HCT116 (cell line): ENCODE measurements at places on chromosomes 16 and 17.
A peak's percentile ranks its signal among the peaks of the same experiment; 100 is the strongest.

GRCh38 chr16:54488729-54489128 lies 202.1 kb upstream of the IRX3 start:
- DNase-seq, result no peak

GRCh38 chr16:84526794-84527531 lies 22.5 kb upstream of the MEAK7 start:
- DNase-seq, result no peak

DNA sequence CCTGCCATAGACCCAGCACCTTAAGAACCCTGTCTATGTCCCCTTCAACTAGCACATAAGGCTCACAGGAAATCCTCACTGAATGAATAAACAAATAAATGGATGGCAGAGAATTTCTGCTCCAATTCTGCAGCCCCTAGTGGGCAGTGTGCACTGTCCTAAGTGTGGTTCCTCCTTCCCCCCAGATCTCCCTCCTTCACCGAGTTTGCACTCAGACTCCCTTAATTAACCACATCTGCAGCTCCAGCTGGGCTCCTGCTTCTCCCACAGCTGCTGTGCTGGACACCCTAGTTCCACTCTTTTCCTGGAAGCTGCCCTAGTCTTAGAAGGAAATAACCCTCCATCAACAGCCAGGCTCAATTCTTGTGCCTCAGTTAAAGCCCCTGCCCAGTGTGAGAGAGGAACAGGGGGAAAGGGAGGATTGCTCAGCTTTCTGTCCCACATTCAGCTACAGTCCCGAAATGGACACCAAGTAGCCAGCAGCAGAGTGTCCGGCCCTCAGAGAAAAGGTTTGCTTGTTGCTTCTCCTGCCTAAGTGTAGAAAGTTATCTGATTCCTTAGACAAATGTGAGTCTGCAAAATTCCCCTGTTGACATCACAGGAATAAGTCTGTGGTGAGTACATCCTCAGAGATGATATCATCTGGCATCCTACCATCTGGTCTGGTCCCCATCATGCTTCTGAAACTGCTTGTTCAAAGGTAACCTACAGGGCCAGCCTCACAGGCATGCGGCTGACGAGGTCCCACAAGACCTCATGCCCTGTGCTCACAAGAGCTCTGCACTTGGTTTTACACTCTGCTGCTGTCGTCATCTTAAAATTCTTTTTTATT lies 12.3 kb downstream of the LRRC3C start:
- DNase-seq, result no peak

- no peak for DNase-seq
Observed at GRCh38 chr17:40454613-40454995, 11.4 kb downstream of the IGFBP4 start.

- DNase-seq, result no peak
Observed at GRCh38 chr17:45088741-45089140, 27.6 kb downstream of the NMT1 start.

GRCh38 chr17:81582749-81583148 lies 30.6 kb upstream of the FAAP100 start:
- no peak for DNase-seq

DNA sequence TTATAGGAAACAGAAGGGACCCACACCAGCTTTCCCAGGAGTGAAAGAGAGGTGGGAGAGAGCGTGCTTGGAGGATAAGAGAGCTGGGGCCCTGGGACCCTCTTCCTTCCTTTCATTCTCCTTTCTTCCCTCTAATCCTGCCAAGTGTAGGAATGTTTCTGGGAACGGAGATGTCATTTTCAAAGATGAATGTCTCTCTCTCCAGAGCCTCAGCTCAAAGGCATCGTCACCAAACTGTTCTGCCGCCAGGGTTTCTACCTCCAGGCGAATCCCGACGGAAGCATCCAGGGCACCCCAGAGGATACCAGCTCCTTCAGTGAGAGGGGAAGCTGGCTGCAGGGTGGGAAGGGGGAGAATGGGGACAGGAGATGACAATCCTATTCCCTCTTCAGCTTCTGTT lies 2.0 kb downstream of the FGF11 start:
- no peak for DNase-seq

DNA sequence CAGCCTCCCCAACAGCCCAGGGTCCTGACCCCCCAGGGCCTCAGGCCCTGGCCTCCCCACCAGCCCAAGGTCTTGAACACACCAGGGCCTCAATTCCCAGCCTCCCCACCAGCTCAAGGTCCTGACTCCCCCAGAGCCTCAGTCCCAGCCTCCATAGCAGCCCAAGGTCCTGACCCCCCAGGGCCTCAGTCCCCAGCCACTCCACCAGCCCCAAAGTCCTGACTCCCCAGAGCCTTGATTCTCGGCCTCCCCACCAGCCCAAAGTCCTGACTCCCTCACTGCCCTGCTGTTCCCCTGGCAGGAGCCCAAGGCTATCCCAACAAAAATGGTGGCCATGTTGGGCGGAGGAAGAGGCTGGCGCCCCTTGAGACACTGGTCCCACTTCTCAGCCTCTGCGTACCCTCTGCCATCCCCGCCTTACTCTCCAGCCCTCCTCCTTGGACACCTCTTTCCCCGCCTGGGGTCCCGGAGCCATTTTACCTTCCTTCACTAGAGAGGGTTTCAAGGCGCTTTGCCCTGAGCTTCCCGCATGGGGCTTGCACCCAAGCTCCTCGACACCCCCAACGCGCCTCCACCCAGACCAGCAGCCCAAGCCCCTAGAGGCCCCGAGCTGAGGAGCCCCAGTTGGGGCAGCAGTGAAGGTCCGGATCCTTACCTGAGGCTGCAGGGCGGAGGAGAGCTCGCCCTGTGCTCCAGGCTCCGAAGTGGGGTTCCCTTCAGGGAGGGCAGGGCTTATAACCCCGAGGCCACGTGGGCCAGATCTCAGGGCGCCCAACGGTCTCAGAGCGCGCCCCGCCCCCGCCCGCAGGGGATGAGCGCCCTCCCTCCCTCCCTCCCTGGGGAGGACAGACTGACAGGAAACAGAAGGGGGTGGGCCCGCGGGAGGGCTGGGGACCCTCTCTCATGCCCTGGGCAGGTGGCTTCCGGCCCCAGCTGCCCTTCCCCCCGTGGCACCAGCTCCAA lies 3.5 kb upstream of the TSPOAP1 start:
- no peak for DNase-seq

DNA sequence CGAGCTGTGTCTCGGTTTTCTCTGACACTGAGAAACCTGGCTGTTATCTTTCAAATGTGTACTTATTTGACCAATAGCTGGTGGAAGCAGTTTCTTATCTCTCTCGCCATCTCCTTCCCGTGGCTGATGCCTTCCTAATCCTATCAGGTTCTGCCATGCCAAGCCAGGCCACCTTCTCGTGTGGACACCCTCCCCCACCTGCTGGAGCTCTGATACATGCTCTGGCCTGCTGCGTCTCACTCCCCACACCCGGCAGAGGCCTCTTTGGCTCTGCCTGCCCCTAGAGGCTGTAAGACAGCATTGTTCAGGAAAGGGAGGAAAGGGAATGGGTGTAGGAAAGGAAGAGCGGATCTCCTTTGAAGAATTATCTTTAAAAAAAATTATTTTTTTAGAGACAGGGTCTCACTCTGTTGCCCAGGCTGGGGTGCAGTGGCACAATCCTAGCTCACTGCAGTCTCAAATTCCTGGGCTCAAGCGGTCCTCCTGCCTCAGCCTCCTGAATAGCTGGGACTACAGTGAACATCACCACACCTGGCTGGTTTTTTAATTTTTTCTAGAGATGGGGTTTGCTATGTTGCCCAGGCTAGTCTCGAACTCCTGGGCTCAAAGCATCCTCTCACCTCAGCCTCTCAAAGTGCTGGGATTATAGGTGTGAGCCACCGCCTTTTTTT lies 7.5 kb upstream of the ARMC5 start:
- peak; percentile 65 for DNase-seq

DNA sequence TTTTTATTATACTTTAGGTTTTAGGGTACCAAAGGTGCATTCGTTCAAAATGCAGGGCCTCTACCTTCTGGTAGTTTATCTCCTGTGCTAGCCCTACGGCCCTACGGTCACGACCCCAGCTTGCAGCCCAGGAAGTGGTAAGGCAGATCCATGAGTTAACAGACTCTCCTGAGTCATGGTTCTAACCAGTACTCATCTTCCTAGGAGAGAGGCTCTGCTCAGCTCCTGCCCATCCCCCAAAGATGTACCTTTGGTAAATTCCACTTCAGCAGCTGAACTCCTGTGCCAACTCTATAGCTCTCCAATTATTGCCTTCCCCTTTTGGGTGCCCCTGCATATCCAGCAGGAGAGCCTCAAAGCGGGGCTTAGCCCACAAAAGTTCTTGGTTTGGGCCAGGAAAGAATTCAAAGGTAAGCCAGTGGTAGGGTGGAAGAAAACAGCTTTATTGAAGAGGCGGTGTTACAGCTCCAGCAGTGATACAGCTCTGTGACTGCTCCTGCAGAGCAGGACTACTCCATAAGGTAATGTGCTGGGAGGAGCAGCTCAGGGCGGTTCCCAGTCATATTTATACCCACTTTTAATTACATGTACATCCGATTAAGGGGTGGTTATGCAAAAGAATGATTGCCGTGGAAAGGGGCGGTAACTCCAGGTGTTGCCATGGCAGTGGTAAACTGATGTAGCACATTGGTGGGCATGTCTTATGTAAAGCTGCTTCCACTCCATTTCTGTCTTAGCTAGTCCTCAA lies 241.4 kb downstream of the PMP22 start:
- no peak for DNase-seq

DNA sequence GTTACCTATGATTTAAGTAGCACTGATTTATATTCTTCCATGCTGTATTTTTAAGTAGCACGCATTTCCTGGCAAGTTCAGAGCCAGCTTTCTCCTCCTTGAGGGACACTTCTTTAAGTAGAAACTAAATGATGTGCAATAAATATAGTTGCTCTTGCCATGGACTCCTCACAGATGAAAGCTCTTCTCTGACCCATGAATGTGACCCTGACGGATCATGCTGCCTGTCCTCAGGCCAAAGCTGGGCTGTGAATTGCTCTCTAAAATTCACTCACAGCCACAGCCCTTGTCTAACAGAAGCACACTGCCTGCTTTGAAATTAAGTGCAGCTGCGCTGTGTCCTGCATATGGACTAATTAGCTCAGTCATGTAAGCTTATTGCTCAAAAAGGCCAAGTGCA lies 438.8 kb downstream of the PMP22 start:
- DNase-seq, result no peak

GRCh38 chr16:86075488-86075785 lies 176.5 kb downstream of the IRF8 start:
- no peak for DNase-seq

DNA sequence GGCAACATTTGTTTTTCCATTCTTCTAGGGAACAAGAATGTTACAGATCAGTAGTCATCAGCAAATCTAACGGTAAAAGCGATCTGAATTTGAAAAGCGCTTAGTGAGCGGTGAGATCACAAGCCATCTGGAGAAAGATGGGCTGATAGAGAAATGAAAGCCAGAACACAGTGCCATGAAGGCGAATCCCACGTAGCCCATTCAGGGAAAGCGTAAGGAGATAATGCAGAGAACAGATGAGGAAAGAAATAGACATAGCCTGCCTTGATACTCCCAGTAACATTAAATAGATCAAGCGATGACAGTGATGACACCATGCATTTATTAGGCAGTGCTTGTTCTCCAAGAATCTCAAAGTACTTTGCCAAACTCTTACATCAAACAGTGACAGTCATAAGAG lies 183.1 kb upstream of the PSMD7 start:
- no peak for DNase-seq

DNA sequence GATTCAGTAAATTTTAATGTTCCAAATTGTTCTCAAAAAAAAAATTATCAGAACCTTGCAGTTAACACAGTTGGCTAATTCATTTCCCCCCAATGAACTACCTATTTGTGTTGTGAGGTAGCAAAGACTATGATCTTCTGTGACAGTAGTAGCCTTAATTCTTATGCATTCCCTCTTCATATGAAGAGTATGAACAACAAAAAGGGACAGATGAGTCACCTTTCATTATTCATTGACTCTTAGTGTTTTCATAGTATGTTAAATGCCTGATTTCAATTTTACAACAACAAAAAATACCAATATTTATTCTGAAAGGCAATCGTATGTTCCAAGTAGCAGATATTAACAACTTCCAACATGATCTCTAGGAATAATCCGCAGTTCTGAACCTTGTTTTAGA lies 3.6 kb upstream of the SLFN11 start:
- no peak for DNase-seq

GRCh38 chr16:56912746-56913708 lies 18.9 kb upstream of the HERPUD1 start:
- DNase-seq, result no peak

DNA sequence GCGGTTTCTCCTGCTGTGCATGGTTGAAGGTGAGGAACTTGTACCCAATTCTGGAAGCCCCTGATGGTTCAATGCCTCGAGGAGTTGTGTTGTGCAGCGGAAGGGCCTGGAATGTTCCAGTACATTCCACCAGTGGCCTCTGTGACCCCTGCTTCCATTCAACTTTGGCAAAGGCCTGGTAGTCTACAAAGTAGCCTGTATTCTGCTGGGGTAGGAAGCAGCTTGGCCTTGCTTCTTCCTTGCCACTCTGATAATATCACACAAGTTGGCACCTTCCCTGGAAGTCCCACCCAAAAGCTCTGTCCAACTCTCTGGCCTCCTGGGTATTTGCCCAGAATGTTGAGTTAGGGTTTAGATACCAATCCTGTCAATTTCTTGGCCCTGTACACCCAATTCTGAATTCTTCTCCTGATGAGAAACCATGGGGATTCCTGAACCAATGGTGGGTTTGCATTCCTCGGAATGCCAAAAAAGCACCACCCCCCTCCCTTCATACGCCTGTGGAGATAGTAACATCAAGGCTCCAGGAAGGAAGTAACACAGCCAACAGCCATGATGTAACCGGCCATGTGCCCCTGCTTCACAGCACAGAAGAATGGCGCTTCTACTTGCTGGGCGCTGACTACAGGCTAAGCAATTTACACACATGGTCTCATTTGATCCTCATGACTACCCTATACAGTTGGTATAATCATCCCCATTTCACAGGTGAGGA lies 11.8 kb upstream of the FAM117A start:
- no peak for DNase-seq
